Dorsolateral prefrontal cortex (tissue), 122 donors: ENCODE measurements at places on chromosomes 3 and 15.

GRCh38 chr3:119470866-119471265, 2.1 kb downstream of the POGLUT1 start:
- no peak for DNase-seq

GRCh38 chr3:12226031-12226430, 62.8 kb upstream of the PPARG start:
- DNase-seq, result no peak

DNA sequence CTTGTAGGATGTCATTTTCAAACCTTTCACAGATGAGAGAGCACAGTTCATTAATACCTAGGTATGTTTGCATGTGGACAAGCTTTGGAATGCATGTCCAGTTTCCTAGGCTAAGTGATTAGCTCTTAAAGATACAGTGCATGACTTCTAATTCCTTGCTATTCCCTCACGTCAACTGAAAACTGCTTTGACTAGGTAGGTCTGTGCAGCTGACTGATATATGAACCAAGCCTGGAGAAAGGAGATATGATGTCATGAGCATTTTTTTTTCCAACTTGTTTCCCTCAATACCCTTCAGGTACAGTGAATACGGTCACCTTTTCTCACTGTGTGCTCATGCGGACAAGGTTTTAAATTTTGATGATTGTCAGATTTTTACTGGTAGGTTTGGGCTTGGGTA, 41.6 kb upstream of the TASOR start:
- no peak for DNase-seq

GRCh38 chr3:96915445-96915844, 101.1 kb downstream of the EPHA6 start:
- DNase-seq, result no peak

- DNase-seq, result no peak
These were observed at the start of gene SUCNR1 for GRCh38 chr3:151873398-151873797. Gene SUCNR1 (plus strand): TSS chr3:151873643. CDS start chr3:151879893, 6,250 bp downstream.

GRCh38 chr3:73411993-73412392, 212.7 kb downstream of the PDZRN3 start:
- no peak for DNase-seq

DNA sequence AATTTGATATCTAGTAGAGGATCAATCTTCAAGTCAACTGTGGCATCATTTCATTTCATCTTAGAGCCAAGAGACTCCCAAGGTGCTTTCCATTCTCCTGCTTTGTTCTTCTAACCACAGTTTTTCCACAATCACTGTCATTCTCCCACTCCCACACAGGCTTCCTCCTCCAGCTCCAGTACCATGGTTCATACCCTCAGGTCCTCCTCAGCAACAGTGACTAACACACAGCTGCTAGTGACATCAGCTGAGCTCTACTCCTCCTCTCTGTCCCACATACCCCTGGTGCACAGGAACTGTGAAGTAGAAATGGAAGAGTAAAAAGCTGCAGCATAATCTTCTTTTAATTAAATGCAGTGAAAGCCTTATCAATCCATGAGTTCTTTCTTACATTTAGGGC, 200.2 kb upstream of the DPH6 start:
- no peak for DNase-seq

- no peak for DNase-seq
These were observed 65.9 kb upstream of the POMGNT2 start for GRCh38 chr3:43171748-43172147.

DNA sequence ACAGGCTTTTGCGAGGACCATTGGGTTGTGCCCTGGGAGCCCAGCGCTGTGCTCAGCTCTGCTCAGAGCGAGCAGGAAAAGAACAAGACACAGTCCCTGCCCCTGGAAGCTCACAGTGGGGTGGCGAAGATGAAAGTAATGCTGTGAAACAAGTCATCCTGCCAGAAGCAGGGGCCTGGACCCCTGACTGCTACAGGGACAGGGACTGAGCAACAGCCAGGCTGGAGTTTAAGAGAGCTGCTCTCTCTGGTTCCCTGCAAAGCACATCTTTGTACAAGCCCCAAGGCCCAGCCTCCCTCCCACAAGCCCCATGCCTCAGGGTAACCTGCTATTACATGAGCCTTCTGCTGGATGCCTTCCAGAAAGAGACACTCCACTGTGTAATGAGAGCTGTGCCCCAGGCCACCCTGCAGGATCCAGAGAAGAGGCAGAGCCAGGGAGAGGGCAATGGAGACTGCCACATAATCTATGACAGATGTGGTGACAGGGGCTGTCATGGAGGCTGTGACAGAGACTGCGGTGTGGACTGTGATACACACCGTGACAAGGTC, 7.1 kb upstream of the HCN4 start:
- DNase-seq, result no peak

DNA sequence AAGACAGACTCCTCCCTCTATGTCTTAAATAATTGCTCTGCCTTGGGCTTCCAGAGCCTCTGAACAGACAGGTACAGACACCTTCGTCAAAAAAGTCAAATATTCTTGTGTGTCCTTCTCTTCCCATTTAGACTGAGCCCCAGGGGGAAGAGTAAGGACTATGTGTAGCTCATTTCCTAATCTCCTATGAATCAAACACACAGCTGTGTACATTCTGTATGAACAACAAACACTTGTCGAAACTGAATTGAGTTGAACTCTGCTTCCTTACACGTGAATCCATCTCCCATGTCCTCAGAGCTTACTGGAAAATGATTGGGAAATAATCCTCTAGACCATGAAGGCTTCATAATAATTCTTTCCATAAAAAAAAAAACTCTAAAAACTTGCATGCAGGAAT, 80.8 kb downstream of the MOBP start:
- no peak for DNase-seq

GRCh38 chr3:62929771-62930170, 54.6 kb upstream of the CADPS start:
- DNase-seq, result no peak

DNA sequence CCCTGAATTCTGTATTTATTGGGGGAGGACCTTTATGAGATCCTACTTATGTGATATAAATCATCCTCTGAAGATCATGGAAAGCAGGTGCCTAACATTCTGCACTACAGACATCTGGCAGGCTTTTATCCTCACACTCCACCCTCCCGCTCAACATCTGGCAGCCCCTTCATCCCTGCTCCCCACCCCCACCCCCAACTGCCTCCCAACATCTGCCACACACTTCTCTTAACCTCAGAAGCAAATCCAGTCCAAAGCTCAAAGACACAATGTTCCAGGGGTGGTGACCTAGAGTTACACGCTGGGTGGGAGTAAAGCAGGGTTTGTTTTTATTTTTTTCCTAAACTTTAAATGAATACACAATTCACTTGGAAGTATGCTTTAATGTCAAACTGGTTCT, 184.5 kb upstream of the ATP11B start:
- DNase-seq, result no peak

DNA sequence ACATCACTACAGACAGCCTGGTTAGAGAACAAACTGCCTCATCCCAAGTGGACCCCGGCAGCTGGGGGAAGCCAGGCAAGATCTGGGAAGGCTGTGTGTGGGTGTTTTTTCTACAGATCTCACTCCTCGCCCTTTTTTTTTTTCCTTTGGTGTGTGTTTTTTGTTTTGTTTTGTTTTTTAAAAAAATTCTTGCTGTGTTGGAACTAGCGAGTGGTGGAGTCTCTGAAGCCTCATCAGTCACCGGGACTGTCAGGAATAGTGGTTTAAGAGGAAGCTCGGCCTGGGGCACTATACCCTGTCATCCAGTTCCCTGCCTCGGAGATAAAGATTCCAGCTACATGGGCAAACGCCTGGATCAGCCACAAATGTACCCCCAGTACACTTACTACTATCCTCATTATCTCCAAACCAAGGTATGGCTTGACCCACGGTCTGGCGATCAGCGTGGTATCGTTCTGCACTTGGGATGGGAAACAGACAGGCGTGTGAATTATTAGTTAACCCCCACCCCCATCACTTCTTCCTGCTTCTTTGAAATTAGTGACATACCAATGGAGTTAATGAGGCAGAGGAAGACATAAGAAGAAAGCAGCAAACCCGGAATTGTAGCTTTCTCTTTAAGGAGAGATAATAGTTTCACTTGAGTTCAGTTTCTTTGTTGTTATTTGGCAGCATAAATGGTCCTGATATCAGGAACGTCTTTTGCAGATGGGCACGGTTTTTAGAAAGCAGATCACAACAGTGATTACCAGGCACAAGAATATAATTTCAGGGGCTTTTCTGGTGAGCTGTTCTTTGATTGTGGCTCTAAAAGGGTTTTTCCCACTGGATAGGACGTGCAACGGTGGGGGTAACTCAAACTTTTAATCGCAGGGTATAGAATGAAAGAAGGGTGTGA, 722 bp downstream of the RBMS3 start:
- DNase-seq, result no peak

DNA sequence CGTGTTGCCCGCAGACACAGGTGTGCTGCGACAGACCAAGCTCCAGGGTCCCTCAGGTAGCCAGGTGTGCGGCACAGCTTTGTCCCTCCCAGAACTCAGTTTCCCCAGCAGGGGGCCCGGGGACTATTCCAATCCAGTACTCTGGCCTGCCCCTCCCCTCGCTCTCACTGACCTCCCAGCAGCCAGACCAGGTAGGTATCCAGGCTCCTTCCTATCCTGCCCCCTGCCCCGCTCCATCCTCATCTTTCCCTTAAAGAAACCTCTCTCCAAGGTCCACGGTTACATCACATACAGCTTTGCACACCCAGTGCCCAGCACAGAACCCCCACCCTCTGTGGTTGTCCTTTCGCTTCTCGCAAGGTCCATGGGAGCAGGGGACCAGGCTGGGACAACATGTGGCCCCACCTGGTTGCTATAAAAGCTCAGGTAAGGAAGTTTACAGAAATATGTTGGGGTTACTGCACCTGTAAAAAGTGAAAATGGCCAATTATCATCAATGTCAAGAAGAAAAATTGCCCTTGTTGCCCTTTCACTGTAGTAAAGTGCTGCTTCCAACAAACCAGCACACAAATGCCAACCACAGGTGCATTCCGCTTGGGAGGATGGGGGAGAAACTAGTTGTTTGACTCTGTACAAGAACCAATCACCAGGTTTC, 7.3 kb upstream of the CYP11A1 start:
- DNase-seq, result no peak

DNA sequence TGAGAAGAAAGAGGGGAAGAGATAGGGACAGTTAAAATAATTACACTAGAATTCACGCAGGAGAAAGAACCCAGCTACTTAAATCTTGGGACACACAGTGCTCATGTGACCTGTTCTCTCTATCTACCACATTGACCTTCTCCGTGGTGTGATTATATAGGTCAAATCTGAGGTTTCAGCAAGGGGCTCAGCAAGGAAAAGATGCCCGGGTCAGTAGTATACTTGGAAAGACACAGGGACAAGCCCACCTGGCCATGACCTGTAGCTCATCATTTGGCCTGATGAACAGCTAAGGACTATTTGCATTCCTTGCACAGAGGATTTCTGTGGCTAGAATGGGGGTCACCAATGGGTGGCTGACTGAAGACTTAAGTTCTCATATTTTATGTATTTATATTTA, 71.9 kb downstream of the SSR3 start:
- DNase-seq, result no peak

- DNase-seq, result no peak
These were observed 259.5 kb upstream of the TGFBR2 start for GRCh38 chr3:30346933-30347320.

- no peak for DNase-seq
These were observed 51.7 kb downstream of the EIF4E3 start for GRCh38 chr3:71673486-71673885.

GRCh38 chr3:67657192-67657591, 2.8 kb upstream of the SUCLG2 start:
- no peak for DNase-seq

GRCh38 chr3:9867106-9867505, 12.9 kb downstream of the CIDEC start:
- DNase-seq, result no peak

DNA sequence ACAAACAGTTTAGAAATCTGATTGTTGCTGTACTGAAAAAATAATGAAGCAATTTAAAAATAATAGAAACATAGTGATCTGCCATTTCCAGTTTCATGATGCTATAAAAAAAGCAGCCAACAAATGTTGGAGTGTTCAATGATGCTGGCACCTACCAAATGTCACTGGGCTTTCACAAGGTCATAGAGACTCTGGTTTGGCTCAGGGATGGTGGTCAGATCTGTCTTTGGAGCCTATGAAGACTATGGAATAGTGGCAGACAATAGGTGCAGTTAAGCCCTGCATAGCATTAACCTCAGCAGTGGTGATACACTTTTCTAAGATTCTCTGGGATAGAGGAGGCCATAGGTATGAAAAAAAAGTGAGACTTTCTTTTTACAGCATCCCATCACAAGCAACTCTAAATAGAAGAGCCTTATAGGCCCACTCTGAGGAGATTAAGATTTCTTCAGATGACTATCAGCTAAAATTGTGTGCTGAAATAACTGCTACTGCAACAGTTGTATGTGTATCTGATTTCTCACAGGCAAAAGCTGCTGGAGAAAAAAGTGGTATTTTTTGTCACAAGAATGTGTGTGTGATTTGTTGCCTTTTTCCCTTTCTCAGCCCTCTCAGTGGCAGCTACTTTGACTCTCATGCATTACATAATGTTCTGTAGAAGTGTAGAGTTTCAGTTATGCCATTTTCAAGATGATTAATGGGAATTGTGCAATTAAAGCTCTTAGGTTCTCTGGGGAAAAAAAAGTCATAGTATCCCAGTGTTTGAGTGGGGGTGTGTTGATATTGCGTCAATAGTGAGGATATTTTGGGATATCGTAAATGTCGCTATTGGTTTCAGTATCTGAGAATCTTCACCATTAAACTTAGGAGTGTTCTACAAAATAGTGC, 137.4 kb downstream of the MBNL1 start:
- DNase-seq, result no peak

GRCh38 chr3:177624528-177625495, 427.5 kb upstream of the TBL1XR1 start:
- DNase-seq, result no peak

DNA sequence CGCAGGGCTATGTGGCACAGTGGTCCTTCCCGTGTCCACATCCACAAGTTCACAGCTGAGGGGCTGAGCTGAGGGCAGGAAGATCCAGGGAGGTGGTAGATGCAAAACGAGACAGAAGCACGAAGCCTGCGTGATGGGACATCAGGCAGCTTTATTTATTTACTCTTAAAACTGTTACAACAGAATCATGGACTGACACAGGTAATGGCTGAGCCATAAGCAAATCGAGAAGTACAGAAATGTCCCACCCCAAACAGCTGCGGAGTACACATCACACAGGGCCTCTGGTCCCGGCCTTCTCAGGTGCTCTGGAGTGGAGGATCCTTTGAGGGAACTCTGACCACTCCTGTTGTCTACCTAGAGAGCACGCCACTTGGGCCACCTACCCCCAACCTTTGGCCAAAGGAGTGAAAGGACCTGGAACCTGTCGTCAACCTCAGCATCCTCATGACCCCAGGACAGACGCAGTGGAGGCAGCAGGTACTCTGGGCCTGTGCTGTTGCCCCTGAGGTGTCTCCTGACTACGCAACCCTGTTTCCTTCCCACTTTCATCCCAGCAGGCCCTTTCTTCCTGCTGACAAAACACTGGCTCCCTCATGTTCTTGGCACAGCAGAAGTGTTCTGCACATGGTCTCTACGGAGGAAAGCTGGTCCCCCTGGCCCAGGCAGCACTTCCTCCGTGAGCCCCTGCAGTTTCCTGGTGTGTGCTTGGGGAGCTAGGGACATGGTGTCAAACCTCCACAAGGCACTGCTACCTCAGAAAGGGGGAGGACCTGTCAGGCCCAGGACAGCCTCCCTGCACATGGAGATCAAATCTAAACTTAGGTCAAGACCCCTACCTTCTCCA, 47.8 kb downstream of the DHX30 start:
- no peak for DNase-seq

- DNase-seq, result no peak
These were observed 748 bp downstream of the MRPS25 start for GRCh38 chr3:15064299-15064834.
